Stimulated activated CD4-positive, alpha-beta T cell treated with anti-CD3 and anti-CD28 coated beads, TNF-alpha, amount 100 ng/mL, for 48 hours (primary cell): ENCODE measurements at places on chromosomes 5 and 9.

- no peak for DNase-seq
Observed at GRCh38 chr9:124284940-124285441, 27.2 kb downstream of the NEK6 start.

DNA sequence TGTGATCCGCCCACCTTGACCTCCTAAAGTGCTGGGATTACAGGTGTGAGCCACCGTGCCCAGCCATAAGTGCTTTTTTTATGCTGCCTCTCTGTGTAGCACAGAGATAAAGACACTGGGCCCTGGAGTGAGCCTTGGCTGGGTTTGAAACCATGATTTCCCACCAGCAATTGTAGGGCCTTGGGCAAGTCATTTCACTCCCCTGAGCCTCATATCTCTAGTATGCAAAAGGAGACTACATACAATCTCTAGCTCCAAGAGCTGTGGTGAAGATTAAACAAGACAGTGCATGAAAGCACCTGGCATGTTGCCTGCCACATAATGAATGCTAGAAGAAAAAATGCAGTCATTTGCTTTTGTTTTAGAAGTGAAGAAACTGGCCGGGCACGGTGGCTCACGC is 3.9 kb downstream of the FABP6 start:
- DNase-seq = no peak

DNA sequence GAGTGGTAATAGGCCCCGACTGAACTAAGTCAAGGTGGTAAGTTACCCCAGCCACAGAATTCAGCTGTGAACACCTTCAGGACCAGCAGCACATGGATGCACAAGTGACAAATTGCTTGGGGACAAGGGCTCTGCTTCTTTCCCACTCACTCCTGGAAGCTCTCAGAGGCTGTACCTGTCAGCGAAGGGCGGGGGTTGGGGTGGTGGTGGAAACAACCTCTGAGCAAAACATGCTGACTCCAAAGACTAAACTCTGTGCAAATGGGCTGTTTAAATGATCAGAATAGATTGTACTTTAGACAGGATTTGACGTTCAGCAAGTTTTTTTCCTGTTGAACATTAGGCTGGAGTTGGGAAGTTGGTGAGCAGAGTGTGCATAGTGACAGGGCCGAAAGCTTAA is 544.5 kb upstream of the ZNF608 start:
- no peak for DNase-seq

- no peak for DNase-seq
Observed at GRCh38 chr5:73625372-73625943, 538 bp upstream of the ARHGEF28 start.

DNA sequence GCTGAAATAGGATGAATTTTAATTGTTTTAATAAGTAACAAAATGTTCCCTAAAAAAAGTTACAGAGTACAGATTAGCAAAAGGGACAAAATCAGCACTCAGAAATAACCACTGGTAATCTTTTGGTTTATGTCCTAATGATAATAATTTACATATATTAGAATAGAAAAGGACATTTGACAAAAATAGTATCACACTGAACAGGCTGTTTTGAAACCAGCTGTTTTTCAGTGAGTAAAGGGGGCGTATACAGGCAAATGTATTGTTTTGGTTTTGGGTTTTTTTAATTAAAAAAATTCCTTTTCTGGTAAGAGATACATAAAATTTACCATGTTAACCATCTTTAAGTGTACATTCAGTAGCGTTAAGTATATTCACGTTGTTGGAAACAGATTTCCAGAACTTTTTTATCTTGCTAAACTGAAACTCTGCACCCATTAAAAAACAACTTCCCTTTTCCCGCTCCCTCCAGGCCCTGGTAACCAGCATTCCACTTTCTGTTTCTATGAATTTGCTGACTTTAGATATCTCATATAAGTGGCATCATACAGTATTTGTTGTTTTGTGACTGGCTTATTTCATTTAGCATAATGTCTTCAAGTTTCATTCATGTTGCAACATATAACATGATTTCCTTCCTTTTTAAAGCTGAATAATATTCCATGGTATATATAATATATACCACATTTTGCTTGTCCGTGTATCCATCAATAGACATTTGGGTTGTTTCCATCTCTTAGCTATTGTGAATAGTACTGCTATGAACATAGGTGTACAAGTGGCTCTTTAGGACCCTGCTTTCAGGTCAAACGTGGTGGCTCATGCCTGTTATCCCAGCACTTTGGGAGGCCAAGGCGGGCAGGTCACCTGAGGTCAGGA is 20.6 kb upstream of the LARP1 start:
- DNase-seq = no peak
